ENCODE measurements at places on chromosomes 16 and 17. TPM values are rescaled to one million over a fixed set of nuclear protein-coding genes. Genes with fewer than 3 reads are reported as not detected.

Gene DNASE1L2
- 2.0 TPM for total RNA-seq

Gene CLEC19A
- total RNA-seq: not detected

Gene ABCA3
- 1.1 TPM for total RNA-seq

Gene OTOP2
- total RNA-seq: not detected

Gene SALL1
- 0.13 TPM for total RNA-seq

Gene LDHD
- total RNA-seq: not detected

Gene SMIM36
- not detected for total RNA-seq

Measured in MG63 (cell line).